ENCODE measurements at places on chromosomes 5 and 9.

- DNase-seq = no peak
Measured at GRCh38 chr5:9785751-9786150, 155.6 kb upstream of the TAS2R1 start.

DNA sequence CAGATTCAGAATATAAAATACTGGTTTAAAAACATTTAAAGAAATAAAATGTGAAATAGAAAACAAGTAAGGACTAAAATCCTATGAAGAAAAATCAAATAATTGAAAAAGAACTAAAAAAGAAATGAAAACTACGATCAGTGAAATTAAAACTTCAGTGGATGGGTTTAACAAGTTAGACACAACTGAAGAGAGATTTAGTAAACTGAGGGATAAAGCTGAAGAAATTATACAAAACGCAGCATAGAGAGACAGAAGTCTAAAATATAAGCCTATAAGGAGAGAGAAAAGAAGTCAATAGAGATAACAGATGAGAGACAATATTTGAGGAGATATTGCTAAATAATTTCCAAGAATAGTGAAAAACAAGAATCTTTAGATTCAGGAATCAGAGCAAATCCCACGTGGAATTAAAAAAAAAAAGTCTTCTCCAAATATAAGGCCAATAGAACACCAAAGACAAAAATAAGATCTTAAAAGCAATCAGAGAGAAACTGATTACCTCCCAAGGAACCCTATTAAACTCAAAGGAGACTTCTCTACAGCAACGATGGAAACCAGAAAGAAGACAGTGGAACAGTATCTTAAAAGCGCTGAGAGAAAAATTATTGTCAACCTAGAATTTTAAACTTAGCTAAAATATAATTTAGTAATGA, 59.6 kb upstream of the ABL1 start:
- DNase-seq = no peak

DNA sequence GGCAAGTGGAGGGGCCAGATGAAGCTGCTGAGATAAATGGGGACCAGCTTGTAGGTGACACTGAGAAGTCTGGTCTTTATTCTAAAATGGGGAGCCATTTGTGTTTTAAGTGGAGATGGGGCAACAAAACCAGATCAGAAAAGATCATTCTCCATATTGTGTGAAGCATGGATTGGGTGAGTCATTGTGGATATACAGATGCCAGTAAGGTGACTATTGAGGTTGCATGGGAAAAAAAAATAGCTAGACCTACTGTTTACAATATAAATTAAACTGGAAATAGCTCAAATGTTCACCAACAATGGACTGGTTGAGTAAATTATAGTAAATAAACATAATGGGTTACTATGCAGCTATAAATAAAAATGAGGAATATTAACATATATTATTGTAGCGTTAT, 5.4 kb upstream of the MAP1B start:
- DNase-seq = no peak

DNA sequence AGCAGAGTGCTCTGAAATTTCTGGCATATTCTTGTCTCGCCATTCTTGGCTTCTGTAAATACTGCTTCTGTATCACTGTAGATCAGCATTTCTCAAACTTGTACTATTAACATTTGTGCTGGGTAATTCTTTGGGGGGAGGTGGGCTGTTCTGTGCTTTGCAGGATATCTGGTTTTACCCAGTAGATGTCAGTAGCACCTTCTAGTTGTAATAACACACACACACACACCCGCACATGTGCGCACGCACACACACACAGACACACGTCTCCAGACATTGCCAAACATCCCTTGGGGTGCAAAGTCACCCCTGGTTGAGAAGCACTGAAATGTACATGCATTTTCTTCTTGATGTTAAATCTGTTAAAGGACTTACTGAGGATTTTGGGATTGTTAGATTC, 304.1 kb downstream of the MAT2B start:
- DNase-seq = no peak

- DNase-seq = no peak
Measured at GRCh38 chr5:145946112-145946861, 9.9 kb downstream of the SH3RF2 start.

- DNase-seq = no peak
Measured at GRCh38 chr5:100898504-100899346, 4.4 kb downstream of the ST8SIA4 start.
